T-helper 2 cell (primary cell): ENCODE measurements at places on chromosomes 1 and 21.

DNA sequence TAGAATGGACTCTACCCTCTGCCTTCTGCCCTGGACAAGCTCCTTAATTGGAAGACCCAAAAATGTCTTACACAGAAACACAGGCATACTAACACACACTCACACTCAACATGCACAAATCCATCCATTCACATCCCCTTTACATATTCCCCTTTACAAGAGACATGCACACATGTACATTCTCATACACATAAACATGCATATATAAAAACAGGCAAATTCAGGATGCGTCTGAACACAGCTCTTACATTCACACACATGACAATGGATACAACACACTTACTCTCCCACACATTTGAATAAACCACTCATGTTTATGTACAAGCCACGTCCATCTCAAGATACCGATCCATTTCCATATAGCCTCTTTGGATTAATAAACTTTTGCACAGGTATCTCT, 84.4 kb downstream of the HMGB4 start:
- no peak for DNase-seq

- no peak for DNase-seq
Observed at GRCh38 chr1:170749959-170750358, 86.0 kb downstream of the PRRX1 start.

DNA sequence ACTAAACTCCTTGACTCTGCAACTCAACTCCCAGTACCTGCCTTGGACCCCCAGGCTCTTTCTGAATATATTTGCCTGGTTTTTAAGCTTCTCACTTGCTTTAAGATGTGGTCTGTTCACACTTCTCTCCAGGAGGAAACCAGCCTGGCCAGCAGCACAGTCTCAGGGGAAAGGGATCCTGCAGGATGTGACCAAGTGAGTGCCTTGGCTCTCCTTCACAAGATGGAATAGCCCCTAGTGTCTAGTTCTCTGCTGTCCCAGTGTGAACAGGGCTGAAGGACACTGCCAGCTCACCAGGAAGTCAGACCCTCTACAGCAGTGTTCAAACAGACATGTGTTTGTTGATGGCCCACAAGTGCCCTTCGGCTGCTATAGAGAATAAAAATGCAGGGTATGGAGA, 32.9 kb downstream of the CD244 start:
- no peak for DNase-seq

- no peak for DNase-seq
Observed at GRCh38 chr1:2596530-2597333, 10.2 kb downstream of the PRXL2B start.

DNA sequence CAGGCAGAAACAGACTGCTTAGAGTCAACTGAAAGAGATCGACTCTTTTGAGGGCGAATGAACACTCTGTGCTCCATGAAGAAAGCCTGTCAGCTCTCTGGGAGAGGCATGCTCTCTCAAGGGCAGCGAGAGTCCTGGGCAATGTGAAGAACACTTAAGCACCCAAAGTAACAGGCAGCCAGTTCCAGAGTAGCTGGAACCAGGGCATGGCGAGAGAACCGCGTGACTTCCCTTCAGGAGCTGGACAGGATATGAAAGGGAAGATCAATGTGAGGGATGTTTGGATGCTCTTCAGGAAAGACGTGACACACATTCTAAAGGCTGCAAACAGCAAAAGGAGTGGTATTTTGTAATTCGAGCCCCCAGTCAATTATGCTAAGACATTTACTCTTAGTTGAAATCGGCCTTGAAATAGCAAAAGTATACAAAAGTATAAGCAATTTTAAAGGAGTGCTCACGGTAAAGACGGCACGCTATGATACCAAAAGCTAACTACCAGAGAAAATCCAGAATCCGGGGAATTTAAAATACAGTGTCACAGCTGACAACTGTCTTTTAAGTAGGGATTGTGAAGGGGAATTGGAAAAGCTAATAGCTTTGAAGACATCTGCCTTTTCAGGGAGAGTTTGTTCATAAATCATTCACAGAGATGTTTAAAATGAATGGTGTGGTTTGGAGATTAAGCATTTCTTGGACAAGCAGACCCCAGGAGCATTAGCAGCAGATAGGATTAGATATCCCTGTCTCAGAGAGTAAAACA, 20.8 kb downstream of the ADAMTS5 start:
- no peak for DNase-seq

GRCh38 chr1:83065952-83066727, 932.8 kb downstream of the TTLL7 start:
- no peak for DNase-seq

DNA sequence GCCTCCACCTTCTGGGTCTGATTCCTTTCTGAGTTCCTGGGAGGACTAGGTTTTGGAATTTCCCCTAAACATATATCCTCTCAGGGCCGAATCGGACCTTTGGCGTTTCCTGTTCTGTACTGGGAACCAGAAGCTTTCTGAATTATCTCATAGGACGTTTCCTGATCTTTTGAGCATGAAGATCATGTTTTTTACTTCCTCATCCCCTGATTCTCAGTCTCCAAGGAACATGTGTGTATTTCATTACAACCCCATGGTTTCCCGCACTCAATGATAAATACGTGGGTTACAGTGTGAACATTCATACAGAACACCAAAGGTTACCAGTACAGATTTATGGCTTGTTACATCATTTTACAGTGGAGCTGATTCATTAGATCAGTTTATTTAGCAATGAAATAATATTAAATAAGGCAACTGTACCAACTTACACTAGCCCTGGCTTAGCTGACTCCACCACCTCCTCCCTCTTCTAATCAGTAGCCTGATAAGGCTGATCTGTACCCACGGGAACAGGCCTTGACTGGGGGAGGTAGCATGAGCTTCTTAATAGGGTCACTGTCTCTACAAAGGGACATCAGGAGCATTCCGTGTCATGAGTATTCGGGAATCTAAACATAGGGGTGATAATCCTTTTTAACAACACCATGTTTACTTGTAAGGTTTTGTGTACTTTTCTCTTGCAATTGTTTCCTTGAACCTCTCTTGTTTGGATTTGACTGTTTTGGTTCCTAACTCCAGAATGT, 57.8 kb upstream of the ERRFI1 start:
- no peak for DNase-seq

- no peak for DNase-seq
Observed at GRCh38 chr1:223520200-223520599, 127.0 kb downstream of the CCDC185 start.

GRCh38 chr21:34075091-34075425, 1.7 kb downstream of the MRPS6 start:
- no peak for DNase-seq
